ENCODE measurements at places on chromosomes 6 and 20. TPM values are rescaled to one million over a fixed set of nuclear protein-coding genes. Genes with fewer than 3 reads are reported as not detected.

- H3K27me3 ChIP-seq = no peaks in the 10 kb centered on the region
- DNase-seq = no peak
- no peaks in the 10 kb centered on the region for H3K36me3 ChIP-seq
These were observed 27.2 kb upstream of the SYNJ2 start for GRCh38 chr6:157954150-157955117.

DNA sequence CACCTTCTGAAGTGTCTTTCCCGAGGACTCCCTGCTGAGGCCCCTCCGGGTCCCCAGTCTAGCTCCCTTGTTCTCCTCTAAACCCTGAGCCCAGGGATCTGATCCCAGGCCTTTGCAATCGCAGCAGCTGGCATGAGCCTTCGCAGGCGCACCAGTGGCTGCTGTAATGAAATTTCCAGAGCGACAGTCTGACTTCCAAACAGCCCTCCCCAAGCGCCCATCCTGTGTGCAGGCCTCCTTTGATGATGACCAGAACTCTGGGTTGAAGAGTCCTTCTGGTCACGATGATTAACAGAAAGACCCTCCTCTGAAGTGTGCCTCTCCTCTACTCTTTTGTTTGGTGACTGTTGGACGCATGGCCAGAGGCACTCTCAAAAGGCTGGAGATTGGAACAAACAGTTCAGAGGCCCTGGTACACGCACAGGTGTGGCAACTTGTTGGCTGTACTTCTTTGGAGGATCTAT lies 89.1 kb upstream of the MPC1 start:
- peaks cover 11% of the 10 kb centered on the region for H3K4me1 ChIP-seq
- no peaks in the 10 kb centered on the region for H3K36me3 ChIP-seq
- DNase-seq = no peak
- H3K4me3 ChIP-seq = no peak overlapping the region
- H3K27me3 ChIP-seq = peaks cover 3% of the 10 kb centered on the region

DNA sequence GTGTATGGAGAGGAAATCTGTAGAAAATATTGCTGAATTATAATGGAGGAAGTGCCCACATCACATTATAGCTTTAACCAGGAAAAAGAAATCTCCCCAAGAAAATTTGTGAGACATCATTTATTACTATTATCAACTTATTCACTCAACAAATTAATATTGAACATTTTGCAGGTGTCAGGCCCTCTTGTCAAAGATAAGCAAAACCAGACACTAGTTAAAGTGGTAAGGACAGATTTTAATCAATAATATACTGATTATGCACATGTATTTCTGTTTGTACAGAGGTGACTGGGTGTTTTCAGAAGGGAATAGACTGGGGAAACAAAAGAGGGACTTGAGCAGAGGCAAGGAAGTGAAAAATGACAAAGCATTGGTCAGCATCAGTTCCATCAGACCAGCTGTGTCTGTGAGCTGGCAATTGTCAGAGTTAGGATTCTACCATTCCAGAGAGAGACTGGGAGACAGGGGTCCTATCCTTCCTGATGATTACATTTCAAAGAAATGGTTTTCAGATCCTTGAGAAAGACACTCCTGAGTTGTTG lies 519.2 kb downstream of the UTRN start:
- no peak overlapping the region for H3K27ac ChIP-seq
- peaks cover 37% of the 10 kb centered on the region for H3K36me3 ChIP-seq
- H3K4me3 ChIP-seq = no peak overlapping the region
- H3K4me1 ChIP-seq = no peaks in the 10 kb centered on the region

DNA sequence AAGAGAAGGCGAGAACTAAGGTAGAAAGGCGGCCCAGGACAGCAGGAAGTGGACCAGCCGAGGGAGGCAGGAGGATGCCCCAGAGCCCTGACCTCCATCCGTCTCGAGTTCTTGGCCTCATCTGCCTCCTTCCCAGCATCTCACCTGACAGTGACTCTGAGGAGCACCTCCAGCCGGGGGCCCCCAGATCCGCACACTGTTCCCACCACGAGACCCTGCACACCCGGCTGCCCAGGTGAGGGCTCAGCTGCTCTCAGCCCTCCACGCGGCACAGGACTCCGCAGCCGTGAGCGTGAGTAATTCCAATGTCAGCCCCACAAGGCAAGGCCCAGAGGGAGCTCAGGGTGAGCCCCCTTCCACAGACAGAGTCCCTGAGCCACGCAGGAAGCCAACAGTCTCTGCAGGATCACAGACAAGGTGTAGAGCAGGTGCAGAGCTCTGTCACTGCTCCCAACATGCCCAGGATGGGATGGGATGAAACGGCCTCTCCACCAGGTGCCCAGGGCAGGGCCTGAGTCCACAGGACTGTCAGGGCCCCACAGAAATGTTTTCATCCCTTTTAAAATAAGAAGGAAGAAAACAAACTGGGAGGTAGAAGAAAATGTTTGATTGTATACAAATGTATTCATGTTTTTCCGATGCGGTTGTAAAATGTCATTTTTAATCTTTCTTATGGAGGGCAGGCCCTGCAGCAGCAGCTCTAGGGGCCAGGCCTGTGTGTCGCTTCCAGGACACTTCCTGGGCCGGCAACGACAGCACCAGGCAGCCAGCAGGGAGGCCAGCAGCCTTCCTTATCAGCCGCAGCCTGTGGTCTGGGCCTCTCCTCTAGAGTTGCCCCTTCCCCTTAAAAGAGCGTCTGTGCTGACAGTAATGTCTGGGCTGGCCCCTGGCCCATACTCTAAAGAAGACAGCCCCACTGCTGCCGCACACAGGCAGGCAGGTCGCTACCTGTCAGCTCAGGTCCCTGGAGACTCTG lies 66.9 kb downstream of the DLL1 start:
- DNase-seq = no peak
- H3K4me1 ChIP-seq = peaks cover 48% of the 10 kb centered on the region
- no peak overlapping the region for H3K4me3 ChIP-seq
- no peaks in the 10 kb centered on the region for H3K27me3 ChIP-seq
- H3K27ac ChIP-seq = no peak overlapping the region

- no peak overlapping the region for H3K4me3 ChIP-seq
- H3K27me3 ChIP-seq = no peaks in the 10 kb centered on the region
- no peaks in the 10 kb centered on the region for H3K4me1 ChIP-seq
- H3K27ac ChIP-seq = no peak overlapping the region
- no peak for DNase-seq
These were observed 12.9 kb upstream of the MICB start for GRCh38 chr6:31485055-31485454.

DNA sequence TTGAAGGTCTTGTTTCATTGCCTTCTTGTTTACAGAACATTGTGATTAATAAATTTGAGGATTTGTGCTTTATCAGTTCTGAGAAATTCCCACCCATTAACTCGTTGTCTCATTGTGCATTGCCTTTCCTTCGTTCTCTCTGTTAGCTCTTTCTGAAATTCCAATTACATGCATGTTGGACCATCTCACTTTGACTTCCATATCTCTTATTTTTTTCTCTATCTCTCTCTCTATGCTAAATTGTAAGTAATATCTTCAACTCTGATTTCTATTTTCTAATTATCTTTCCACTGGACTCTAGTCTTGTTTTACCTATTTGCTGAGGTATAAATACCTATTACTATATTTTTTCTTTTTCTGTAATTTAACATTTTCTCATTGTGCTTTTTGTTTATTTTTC lies 92.3 kb downstream of the SHLD1 start:
- no peaks in the 10 kb centered on the region for H3K4me1 ChIP-seq
- no peak overlapping the region for H3K27ac ChIP-seq
- H3K27me3 ChIP-seq = no peaks in the 10 kb centered on the region
- DNase-seq = no peak
- H3K4me3 ChIP-seq = no peak overlapping the region
- H3K36me3 ChIP-seq = no peaks in the 10 kb centered on the region

GRCh38 chr20:44092551-44093248 lies 94.3 kb downstream of the JPH2 start:
- H3K27me3 ChIP-seq = no peaks in the 10 kb centered on the region
- no peaks in the 10 kb centered on the region for H3K36me3 ChIP-seq
- H3K27ac ChIP-seq = no peak overlapping the region
- H3K4me1 ChIP-seq = no peaks in the 10 kb centered on the region
- DNase-seq = peak; percentile 63

- H3K4me3 ChIP-seq = no peak overlapping the region
- no peak for DNase-seq
- H3K27me3 ChIP-seq = no peaks in the 10 kb centered on the region
These were observed 28.2 kb upstream of the TAF8 start for GRCh38 chr6:42021847-42022754.

DNA sequence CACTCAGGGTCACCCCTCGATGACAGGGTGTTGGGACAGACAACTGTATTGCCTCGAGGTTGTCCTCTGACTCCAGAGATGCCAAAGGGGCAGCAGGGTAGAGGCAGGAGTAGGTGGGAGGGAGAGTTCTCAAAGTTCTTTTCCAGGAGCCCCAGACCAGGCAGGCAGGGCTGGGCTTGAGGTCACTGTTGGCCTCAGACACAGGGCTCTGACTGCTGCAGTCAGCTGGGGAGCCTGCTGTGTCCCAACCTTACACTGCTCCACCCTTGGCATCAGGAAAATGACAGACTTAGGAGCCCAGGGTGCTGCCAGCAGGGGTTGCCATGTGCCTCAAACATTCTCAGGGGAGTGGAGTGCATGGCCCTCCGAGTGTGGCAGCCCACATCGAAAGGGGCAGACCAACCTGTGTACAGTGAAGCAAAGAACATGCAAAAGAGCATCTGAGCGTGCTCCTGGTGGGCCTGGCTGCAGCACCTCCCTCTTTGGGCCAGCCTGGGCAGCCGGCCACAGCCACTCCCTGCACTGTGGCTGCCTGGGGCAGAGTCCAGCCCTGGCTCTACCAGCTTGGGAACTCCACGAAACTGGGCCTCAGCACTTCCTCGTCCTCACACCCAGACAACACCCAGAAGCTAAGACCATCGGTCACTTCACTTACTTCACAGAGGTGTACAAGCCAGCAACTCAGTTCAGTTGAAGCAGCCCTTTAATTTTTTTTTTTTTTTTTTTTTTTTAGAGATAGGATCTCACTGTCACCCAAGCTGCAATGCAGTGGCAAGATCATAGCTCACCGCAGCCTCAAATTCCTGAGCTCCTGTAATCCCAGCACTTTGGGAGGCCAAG lies 24.0 kb downstream of the C6orf132 start:
- no peaks in the 10 kb centered on the region for H3K27me3 ChIP-seq
- H3K36me3 ChIP-seq = no peaks in the 10 kb centered on the region
- no peak overlapping the region for H3K27ac ChIP-seq
- H3K4me1 ChIP-seq = no peaks in the 10 kb centered on the region
- no peak for DNase-seq
- no peak overlapping the region for H3K4me3 ChIP-seq

DNA sequence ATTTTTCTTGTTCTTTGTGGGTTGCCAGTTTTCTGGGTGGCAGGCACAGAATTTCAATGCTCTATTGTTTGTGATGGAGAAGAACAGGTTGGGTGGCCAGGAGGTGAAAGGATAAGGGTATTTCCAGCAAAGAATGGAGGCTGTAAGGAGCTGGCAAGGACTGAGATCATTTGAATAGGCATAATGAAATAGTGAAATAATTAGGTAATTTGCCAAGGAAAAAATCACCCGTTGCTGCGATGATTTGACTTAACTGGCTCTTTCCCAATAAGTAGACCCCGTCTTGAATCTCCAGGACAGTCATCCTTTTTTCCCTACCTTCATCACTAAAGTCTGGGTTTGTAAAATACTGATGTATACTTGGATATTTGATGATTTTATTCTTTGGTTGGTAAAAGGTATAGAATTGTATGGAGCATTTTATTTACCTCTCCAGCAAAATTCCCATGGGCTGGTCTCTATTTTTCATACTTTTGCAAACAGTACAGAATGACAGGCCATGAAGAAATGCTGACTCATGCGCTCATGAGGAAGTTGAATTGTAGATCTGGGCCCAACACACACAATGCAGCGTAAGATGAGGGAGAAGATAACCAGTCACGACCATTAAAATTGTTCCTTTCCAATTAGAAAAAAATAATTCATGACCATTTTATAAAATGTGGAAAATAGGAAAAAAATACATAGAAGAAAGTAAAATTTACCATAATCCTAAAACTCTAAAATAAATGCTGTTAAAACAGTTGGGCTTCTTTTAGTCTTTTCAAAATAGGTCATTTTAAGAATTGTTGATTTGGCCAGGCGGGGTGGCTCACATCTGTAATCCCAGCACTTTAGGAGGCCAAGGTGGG lies 2.4 kb upstream of the GCNT2 start:
- peaks cover 5% of the 10 kb centered on the region for H3K4me1 ChIP-seq
- no peaks in the 10 kb centered on the region for H3K36me3 ChIP-seq
- no peak overlapping the region for H3K27ac ChIP-seq
- no peak for DNase-seq
- H3K27me3 ChIP-seq = no peaks in the 10 kb centered on the region

GRCh38 chr6:45169815-45170214 lies 158.3 kb upstream of the RUNX2 start:
- no peaks in the 10 kb centered on the region for H3K27me3 ChIP-seq
- no peaks in the 10 kb centered on the region for H3K36me3 ChIP-seq
- H3K4me3 ChIP-seq = no peak overlapping the region
- no peaks in the 10 kb centered on the region for H3K4me1 ChIP-seq
- no peak overlapping the region for H3K27ac ChIP-seq

DNA sequence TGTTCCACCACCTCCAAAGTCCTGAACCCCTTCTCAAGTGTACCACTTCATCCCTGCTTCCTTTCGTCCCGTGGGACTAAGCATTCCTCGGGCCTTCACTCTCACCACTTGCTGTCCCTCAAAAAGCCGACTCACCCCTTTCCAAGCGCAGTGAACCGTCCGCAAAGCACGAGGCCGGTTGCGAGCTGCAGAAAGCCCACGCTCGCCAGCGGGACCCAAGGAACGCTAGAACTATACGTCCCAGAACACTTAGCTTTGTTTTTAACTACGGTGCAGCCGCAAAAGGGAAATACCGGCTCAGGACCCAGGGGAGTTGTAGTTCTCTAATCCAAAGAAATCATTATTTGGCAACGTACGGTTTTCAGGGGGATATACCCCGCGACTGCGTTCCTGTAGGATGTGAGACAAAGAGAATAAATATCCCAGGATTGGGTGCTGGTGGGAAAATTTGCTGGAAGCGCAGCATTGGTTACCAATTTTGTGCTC lies 416 bp upstream of the POLR1H start:
- DNase-seq = peak; percentile 35
- H3K4me1 ChIP-seq = peaks cover 23% of the 10 kb centered on the region
- peak overlapping the region; percentile 94 for H3K27ac ChIP-seq
- no peaks in the 10 kb centered on the region for H3K27me3 ChIP-seq
- peaks cover 31% of the 10 kb centered on the region for H3K36me3 ChIP-seq

The KCNK16 gene
- not detected for total RNA-seq

The GSTA4 gene
- 1.8 TPM for total RNA-seq

The MUCL3 gene
- not detected for total RNA-seq

The OR2B6 gene
- total RNA-seq = not detected

The GFOD1 gene
- total RNA-seq = 71.2 TPM
